Neural progenitor cell (in vitro differentiated cells): ENCODE measurements at places on chromosomes 7 and 10. TPM values are rescaled to one million over a fixed set of nuclear protein-coding genes. Genes with fewer than 3 reads are reported as not detected.

DNA sequence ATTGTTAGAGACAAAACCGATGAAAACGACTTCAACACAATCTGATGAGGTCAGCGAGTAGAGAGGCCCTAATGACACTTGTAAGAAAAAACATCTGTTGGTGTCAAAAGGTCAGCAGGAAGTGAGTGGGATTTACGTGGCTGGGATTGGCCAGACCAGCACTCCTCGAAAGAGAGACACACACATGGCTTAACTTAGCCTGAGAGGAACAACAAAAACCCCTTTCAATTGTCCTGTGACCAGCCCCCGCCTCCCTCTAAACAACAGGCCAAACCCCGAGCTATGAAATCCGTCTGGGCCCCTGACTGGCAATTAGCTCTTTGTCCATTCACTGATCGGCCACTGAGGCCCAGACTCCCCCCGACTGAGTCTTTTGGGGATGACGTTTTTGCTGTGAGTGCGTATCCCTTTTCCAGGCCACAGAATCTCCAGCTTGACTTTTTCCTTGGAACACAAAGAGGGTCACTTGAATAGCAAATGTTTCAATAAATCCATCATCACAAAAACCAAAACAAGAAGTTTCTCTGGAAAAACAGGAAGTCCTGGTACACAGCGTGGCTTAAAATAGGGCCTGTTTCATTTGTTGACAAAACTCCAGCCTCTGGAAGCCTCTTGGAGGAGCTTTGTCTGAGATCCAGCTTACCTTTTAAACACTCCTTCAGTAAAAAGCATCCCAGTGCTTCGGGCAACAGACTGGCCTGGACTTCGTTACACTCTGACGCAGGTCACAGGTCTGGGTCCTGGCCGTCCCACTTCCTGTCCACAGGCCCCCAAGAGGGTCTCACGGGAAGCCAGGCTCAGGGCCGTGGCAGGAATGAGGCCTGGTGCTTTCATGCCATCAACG lies 103.0 kb downstream of the CTBP2 start:
- H3K4me1 ChIP-seq, result peaks cover 62% of the 10 kb centered on the region
- H3K27ac ChIP-seq, result peak overlapping the region; percentile 93
- no peaks in the 10 kb centered on the region for H3K36me3 ChIP-seq
- H3K27me3 ChIP-seq, result no peaks in the 10 kb centered on the region

ABCC2 gene
- total RNA-seq, result 0.25 and 0.26 TPM in 2 replicates

GRCh38 chr7:20895563-20895962 lies 108.9 kb upstream of the SP8 start:
- H3K27me3 ChIP-seq, result no peaks in the 10 kb centered on the region
- H3K4me1 ChIP-seq, result peaks cover 6% of the 10 kb centered on the region

C10orf90 gene
- total RNA-seq, result not detected in 2 replicates

DNA sequence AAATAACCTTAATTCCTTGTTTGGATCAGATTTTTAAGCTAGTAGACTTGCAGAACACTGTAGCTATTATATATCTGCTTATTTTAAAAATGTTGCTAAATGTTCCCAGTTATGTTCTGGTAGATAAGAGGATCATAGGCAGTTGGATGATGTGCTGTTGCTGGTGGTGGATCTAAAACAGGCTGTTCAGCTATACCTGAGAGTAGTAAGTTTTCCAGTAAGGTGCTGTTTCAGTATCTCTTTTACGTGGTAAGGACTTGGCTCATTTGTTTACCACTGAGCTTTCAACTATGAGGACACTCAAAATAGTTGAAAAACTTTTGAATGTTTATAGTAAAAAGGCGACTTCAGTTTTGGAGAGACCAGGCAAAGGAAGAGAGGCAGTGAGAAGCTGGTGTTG lies 180.9 kb downstream of the CDK14 start:
- H3K4me3 ChIP-seq, result no peak overlapping the region
- H3K27me3 ChIP-seq, result no peaks in the 10 kb centered on the region
- H3K27ac ChIP-seq, result peak overlapping the region; percentile 56
- DNase-seq, result no peak
- peaks cover 4% of the 10 kb centered on the region for H3K4me1 ChIP-seq
- no peaks in the 10 kb centered on the region for H3K36me3 ChIP-seq

SAP25 gene
- total RNA-seq, result 1.5 TPM in 1 of 2 replicates, not detected in the other

DNA sequence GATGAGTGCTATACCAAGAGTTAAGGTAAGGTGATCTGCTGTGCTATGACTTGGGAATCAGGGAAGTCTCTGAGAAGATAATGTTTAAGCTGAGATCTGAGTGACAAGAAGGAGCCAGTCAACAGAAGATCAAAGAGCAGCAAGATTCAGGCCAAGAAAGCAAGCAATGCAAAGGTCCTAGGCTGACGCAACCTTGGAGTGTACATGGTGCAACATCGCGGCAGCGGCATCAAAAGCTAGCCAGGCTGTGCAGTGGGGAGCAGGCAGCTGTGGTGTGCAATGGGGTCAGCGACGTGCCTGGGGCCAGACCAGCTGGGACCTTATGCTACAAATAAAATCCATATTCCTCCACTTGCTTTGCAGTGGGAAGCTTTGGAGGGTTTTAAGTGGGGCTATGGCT lies 324.1 kb downstream of the LRMDA start:
- no peaks in the 10 kb centered on the region for H3K27me3 ChIP-seq
- no peak for DNase-seq
- H3K27ac ChIP-seq, result no peak overlapping the region
- H3K36me3 ChIP-seq, result no peaks in the 10 kb centered on the region
- H3K4me1 ChIP-seq, result peaks cover 10% of the 10 kb centered on the region
- H3K4me3 ChIP-seq, result no peak overlapping the region

- no peak overlapping the region for H3K4me3 ChIP-seq
- H3K4me1 ChIP-seq, result no peaks in the 10 kb centered on the region
These were observed 166.7 kb upstream of the SH2B2 start for GRCh38 chr7:102119925-102120324.

DNA sequence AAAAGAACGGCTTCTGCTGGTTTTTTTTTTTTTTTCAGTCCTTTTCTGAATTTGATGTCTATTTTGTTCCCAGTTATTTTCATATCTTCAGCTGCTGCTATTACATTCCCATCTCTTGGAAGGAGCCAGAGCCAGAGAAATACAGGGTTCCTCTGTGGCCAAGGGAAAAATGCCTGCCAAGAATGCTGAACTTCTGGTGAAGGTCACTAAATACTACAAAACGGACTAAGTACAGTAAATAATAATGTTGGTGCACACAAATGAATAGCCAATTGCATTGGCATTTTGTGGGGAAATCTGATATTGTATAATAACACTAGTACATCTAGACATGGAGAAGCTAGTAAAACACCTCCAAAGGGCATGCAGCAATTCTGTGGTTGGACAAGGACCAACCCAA lies 56.3 kb upstream of the ZEB1 start:
- H3K4me3 ChIP-seq, result no peak overlapping the region
- H3K27me3 ChIP-seq, result no peaks in the 10 kb centered on the region
- no peaks in the 10 kb centered on the region for H3K4me1 ChIP-seq
- H3K36me3 ChIP-seq, result no peaks in the 10 kb centered on the region
- no peak for DNase-seq
- H3K27ac ChIP-seq, result no peak overlapping the region

CLDN3 gene
- total RNA-seq, result 1.6 and 14.2 TPM in 2 replicates

CNOT4 gene
- total RNA-seq, result 19.1 and 21.4 TPM in 2 replicates

C10orf53 gene
- not detected in 2 replicates for total RNA-seq

PLXNA4 gene
- total RNA-seq, result 0.49 and 1.4 TPM in 2 replicates

CALML5 gene
- total RNA-seq, result not detected in 2 replicates

DNA sequence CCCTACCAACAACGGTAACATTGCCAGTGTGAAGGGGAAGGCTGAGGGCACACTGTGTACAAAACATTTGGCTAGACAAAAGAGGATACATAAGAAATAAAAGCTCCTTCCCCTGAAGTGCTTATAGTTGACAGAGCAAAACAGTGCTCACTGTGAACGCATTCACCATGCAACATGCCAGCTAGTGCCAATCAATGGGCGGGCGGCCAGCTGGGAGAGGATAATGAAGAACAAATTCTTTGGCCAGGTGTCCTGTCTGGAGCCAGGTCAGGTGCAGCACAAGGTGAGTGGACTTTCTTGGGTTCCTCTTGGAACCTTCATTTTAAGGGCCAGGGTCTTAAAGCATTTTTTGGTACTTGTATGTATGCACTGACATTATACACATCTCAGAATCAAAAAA lies 106.1 kb downstream of the ICA1 start:
- no peaks in the 10 kb centered on the region for H3K27me3 ChIP-seq
- no peak overlapping the region for H3K27ac ChIP-seq
- peaks cover 12% of the 10 kb centered on the region for H3K4me1 ChIP-seq
- no peak overlapping the region for H3K4me3 ChIP-seq
- H3K36me3 ChIP-seq, result no peaks in the 10 kb centered on the region
